ENCODE measurements at places on chromosomes 16 and 17.

DNA sequence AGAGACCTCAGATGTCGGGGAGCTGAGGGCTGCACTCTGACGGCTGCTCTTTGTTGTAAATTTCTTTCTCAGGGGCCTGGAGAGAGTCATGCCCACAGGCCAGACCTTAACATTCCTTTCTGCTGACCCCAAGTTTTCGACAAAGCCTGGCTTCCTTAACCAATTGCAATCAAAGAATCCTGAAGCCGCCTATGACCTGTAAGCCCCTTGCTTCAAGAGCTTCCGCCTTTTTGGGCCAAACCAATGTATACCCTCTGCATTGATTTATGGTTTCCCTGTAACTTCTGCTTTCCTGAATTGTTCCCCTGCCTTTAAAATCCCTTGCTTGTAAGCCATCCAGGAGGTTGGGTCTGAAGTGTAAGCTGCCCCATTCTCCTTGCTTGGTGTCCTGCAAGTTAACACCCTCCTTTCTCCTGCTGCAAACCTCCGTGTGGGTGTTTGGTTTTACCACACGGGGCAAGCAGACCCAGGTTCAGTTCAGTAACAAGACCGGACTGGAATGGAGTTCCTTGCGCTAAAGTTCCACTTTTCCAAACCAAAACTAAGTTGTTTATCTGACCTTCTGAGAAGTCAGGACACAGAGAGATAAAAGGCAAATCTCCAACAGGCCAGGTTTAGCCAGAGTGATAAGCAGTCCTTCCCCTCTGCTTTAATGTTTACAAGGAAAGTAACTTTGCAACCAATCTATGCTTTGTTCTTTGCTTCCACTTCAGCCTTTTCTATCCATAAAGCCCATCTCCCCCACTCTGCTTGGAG lies 141.6 kb downstream of the KCNJ12 start:
- no peak for DNase-seq

GRCh38 chr17:10857976-10858375 lies 20.1 kb upstream of the PIRT start:
- DNase-seq, result no peak

DNA sequence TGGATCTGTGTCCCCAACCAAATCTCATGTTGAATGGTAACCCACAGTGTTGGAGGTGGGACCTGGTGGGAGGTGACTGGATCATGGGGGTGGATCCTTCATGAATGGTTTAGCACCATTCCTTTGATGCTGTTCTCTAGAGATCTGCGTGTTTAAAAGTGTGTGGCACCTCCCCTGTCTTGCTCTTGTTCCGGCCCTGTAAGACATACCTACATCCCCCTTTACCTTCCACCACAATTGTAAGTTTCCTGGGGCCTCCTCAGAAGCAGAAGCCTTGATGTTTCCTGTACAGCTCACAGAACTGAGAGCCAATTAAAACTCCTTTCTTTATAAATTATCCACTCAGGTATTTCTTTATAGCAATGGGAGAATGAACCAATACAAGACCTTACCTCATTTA lies 257.7 kb downstream of the XYLT1 start:
- DNase-seq, result no peak

GRCh38 chr16:88295671-88296436 lies 86.9 kb upstream of the ZNF469 start:
- DNase-seq, result no peak

GRCh38 chr17:66143657-66144282 lies 48.2 kb downstream of the CEP112 start:
- DNase-seq, result no peak

GRCh38 chr17:76734080-76734840 lies 2.9 kb downstream of the SRSF2 start:
- no peak for DNase-seq

DNA sequence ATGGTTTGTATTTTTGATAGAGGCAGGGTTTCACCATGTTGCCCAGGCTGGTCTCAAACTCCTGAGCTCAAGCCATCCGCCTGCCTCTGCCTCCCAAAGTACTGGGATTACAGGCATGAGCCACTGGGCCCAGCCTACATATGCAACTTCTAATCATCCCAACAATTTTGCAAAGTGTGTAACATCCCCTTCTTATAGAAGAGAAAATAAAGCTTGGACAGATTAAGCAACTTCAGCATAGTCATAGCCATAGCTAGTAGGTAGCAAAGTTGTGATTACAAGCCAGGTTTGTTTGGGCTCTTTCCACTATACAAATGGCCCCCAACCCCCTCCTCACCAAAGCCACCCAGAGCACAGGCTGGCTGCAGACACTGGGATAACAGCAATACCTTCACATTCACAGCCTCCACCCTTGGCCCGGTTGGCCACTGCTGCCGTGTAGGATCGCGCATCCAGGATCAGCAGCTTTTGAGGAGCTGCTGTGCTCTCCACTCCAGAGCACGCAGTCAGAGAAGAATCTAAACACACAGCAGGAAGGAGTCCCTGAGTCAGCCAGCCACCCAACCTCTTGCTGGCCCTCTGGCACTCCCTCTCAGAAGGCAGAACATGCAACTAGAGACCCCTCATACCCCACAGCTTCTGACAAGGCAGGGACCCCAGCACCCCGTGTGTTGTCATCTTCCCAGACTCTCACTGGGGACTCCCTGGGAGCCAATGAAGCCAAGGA lies 7.9 kb downstream of the MTMR4 start:
- DNase-seq, result no peak

DNA sequence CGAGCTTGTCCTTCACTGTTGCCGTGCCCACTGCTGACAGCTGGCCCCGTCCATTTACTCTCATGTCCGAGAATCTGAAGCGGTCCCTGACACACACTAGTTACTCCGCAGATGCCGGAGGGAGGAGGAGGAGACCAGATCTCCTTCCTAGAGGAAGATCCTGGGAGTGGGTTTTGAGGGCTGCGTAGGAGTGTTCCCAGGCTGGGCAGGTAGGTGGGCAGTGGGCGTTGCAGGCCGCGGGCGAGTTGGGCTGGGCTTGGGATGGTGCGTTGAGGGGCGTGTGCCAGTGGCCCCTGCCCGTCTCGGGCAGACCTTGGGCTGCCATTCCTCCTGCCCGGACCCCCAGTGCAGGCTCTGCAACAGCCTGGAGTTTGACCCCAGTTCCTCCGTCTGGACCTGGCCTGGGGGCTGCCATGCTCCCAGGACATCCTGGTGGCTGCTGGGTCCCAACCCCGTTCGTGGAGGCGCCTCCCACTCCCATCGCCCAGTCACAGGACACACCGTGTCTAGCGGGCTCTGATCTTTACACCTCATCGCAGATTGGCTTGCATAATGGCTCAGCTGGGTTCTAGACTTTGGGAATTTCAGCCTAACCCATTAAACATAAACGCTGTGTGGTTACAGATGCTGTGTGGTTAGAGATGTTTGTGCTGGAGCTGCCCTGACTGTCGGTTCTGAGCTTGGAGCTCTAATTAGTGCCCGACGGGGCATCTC lies 22.8 kb downstream of the CACNA1H start:
- no peak for DNase-seq

- DNase-seq, result no peak
Observed at GRCh38 chr17:56629531-56630075, 36.1 kb downstream of the NOG start.

GRCh38 chr16:86133847-86134375 lies 234.9 kb downstream of the IRF8 start:
- DNase-seq, result no peak

GRCh38 chr16:81647527-81647926 lies 131.6 kb upstream of the PLCG2 start:
- DNase-seq, result no peak

DNA sequence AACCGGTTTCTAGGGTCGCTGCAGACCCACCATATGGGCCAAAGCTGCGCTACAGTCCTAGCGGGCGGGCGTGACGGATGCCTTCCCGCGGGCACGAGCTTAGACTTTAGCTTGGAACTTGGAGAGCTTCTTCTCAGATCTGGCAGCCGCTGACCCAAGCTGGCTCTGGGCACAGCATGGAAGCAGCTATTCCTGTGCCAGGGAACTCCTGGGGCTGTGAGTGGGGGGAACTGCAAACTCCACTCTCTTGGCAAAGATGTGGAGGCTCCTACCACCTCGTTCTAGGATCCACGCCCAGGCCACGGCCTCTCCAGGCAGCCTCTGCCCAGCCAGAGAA lies 8.8 kb downstream of the FAAP100 start:
- DNase-seq, result no peak

DNA sequence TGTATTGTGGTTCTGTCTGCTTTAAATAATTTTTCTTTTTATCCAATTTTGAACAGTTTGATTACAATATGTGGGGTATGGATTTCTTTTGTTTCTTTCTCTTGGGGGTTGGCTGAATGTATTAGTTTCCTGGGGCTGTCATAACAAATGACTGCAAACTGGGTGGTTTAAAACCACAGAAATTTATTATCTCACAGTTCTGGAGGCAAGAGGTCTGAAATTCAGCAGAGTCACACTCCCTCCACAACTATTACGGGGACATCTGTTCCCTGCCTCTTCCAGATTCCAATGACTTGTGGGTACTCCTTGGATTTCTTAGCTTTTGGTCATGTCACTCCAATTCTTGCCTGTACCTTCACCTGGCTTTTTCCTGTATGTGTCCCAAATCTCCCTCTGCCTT lies 23.7 kb downstream of the COX11 start:
- no peak for DNase-seq

DNA sequence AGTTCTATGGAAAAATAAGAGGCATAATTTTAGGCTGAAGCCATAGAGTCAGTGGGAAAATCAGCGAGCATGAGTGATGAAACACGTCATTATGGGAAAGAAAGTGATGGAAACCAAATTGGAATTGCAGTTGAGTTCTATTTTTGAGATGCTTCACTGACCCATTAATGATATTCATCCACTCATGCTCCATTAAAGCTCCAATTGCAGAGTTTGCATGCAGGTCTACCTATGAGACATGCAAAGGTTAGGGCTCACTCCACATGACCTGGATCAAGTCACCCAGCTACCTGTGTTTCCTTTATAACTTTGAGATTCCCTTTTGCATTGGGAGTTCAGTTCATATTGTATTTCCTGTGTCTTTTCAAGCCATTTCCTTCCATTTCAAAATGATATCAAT lies 8.0 kb upstream of the KRTAP2-4 start:
- no peak for DNase-seq

- DNase-seq, result no peak
Observed at GRCh38 chr16:89623511-89624261, 10.2 kb downstream of the DPEP1 start.

GRCh38 chr16:10305912-10306311 lies 79.9 kb upstream of the ATF7IP2 start:
- DNase-seq, result no peak

DNA sequence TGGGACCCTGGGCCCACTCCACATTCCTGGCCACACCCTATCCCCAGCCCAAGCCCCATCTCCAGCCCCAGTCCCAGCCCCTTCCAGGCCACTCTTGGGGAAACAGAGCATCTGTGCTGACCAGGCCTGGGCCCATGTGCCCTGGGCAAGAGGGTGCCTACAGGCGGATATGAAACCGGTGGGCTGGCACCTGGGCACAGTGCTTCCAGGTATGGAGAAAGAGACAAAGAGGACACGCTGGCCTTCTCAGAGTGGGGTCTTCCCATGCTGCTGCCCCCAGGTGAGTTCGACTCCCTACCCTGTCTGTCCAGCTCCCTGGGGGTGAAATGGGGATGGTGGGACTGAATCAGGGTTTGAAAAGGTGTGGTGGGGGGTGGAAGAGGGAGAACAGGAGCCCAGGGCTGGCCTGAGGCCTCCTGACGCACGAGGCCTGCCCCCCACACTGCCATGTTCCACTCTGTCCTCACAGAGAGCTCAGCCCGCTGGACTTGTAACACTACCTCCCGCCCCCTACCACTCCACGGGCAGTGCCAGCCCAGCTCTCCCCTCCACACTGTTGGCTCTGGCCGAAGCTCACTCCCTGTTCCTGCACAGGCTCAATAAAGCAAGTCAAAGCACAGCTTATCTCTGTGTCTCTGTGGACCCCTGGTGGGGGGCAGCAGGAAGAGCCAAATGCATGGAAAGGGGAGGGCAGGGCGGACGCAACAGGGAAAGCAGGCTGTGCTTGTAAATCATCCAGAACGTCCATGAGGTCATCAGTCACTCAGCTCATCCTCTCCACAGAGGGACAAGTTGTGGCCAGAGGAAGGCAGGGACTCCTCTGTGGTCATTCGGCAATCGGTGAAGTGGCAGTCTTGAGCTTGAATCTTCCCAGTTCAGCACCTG lies 71.1 kb upstream of the TMEM97 start:
- no peak for DNase-seq

- DNase-seq, result no peak
Observed at GRCh38 chr17:32256012-32256700, 9.5 kb upstream of the RHBDL3 start.

GRCh38 chr17:79162012-79162963 lies 87.7 kb downstream of the ENGASE start:
- DNase-seq, result no peak

DNA sequence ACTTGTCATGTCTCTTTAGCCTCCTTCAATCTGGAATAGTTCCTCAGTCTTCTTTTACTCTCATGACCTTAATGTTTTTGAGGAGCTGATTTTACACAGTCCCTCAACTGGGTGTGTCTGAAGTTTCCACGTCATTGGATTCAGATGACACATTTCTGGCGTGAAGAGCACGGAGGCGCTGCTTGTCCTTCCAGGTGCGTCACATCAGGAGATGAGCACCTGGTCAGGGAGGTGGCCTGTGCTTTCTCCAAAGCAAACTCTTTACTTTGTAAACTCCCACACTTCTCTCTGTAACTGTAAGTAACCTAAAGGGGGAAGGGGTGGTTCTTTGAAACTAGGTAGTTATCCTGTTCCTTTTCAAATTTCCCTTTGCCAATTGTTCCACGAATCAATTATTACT lies 52.5 kb upstream of the MNT start:
- no peak for DNase-seq

DNA sequence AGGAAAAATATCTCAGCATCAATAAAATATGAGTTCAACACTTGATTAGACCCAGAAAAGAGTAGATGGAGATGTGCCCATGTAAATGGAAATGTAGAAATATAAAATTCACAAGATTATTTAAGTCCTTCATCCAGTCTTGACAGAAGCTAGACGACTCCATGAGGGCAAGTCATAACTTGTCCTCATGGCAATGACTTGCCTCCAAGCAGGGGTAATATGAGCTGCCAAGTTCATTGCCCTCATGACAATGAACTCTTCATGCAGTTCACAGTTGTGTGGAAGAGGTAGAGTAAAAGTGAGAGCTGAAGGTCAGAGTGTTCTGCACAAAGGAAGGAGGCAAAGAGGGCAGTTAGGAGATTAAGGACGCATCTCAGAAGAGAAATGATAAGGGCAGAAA lies 22.3 kb downstream of the CDH11 start:
- DNase-seq, result no peak

- no peak for DNase-seq
Observed at GRCh38 chr16:50259334-50260205, 6.8 kb upstream of the ADCY7 start.

- DNase-seq, result no peak
Observed at GRCh38 chr17:2949469-2950044, 113.8 kb downstream of the OR1D5 start.

DNA sequence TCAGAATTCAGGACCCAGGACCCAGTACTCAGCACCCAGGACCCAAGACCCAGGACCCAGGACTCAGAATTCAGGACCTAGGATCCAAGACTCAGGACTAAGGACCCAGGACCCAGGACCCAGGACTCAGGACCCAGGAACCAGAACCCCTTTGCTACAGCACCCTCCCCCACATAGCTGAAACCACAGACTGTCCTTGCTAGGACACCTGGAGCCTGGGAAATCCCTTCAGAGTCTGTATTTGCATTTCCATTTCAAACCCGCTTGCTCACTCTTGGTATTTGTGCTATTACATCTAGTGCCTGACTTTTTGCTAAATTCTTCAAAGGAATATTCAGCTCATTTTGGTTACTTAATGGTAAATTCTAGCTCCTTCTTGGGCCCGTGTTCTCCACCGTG lies 275.8 kb upstream of the MAF start:
- no peak for DNase-seq

GRCh38 chr17:17221329-17221728 lies 15.2 kb upstream of the PLD6 start:
- no peak for DNase-seq
